ENCODE measurements at places on chromosomes 1 and 21. TPM values are rescaled to one million over a fixed set of nuclear protein-coding genes. Genes with fewer than 3 reads are reported as not detected.

DNA sequence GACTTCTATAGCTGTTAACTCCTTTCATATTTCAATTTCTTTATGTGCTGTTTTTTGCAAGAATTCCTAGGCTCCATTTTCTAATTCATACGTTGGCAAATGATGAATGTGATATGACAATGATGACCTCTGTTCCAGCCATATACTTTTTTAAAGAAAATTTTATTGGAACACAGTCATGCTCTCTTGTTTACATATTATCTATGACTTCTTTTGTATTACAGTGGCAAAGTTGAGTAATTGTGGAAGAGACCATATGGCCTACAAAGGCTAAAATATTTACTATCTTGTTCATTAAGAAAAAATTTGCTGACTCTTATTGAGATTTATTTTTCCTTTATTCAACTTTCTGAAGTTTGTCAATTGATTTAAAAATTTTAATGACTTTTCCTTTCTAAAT, 7.1 kb downstream of the IFI44L start:
- DNase-seq, result no peak

- DNase-seq, result no peak
Measured at GRCh38 chr1:108532730-108533129, 27.2 kb upstream of the EEIG2 start.

GRCh38 chr1:173502104-173502503, 25.0 kb downstream of the PRDX6 start:
- no peak for DNase-seq

GRCh38 chr1:22089787-22090186, 37.3 kb downstream of the CDC42 start:
- no peak for DNase-seq

- DNase-seq, result no peak
Measured at GRCh38 chr1:228972576-228972975, 237.3 kb downstream of the RHOU start.

The ZNF593 gene
- 22.9 TPM for total RNA-seq

The AMY1B gene
- total RNA-seq, result not detected

- DNase-seq, result no peak
Measured at GRCh38 chr1:42340901-42341300, 5.9 kb upstream of the FOXJ3 start.

- no peak for DNase-seq
Measured at GRCh38 chr1:209405183-209405814, 178.2 kb upstream of the CAMK1G start.

Measured in activated CD4-positive, alpha-beta memory T cell treated with anti-CD3 and anti-CD28 coated beads, Interleukin-2, amount 10 ng/mL, durations not matched to agents 7 days and 5 days (primary cell).